ENCODE measurements at places on chromosomes 3 and 15.

DNA sequence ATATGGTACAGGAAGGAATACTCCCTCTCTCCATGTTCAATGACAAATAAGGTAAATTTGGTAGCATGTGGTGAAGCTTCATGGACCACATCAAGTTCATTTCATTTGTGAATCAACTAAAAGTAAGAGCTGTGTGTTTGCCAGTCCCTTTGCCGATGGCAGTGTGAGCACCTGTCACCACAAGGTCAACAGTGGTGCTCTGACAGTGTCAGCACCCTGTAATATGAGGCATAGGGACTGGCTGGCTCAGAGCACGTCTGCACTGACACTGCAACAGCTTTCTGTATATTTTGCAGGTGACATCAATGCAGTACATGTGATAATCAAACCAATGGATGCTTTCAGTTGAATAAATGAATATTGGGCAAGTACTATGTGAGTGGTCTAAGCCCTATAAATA is 852.4 kb downstream of the TUSC7 start:
- peak; percentile 42 for DNase-seq

DNA sequence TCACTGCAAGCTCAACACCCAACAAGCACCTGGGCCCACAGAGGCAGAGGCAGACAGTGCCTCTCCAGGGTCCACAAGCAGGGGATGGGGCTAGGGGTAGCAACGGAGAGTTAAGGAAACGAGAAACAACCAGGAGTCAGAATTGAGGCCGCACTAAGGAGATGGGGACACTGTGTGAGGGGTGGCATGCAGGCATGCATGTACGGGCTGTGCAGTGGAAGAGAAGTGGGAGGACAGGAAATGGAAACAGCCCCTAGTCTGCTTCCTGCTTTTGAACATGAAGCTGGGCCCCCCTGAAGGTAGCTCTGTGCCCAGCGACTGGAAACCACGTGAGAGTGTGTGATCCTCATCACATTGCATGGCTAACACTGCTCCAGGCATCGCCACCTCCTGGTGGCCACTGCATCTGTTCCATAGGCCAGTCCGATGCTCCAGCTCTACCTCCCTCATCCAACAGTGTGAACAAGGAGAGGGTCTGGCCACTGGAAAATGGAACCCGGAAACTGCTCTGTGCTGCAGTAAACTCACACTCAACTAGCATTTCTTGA is 44.0 kb downstream of the XXYLT1 start:
- DNase-seq, result no peak

GRCh38 chr3:194993896-194994295 is 277.1 kb downstream of the XXYLT1 start:
- DNase-seq, result no peak

- DNase-seq, result peak; percentile 1
Measured at GRCh38 chr3:42369304-42369703, 41.1 kb downstream of the LYZL4 start.

DNA sequence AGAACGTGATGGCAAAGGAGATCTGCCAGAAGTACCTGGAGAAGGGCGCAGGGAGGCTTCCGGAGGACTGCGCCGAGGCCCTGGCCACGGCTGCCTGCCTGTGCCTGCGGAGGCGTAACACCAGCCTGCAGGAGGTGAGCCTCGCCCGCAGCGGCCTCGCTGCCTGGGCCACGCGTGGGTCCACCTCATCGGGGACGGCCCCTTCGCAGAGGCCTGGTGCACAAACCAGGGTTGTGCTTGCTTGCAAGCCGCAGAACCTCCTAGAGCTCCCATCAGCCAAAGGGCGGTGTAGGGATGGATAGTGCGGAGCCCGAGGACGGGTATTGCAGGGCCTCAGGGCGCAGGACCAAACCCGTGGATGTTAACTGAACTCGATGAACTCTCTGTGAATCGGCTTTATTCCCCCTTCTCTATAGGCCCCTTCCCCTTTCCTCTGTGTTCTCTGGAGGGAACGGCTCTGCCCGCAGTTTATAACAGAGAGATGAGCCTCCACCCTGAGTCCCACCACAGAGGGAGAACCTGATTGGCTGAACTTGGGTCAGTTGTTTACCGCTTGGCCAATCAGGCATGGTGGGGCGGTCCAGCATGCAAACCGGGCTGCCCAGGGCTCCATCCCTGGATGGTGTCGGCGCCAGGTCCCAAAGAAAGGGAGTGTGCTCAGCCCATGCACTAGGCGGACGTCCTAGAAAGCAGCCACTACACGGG is 13.6 kb upstream of the TATDN2 start:
- DNase-seq, result no peak

- no peak for DNase-seq
Measured at GRCh38 chr3:49415931-49416601, 3.8 kb downstream of the TCTA start.

- DNase-seq, result no peak
Measured at GRCh38 chr3:186248850-186249249, 113.2 kb downstream of the DGKG start.

- no peak for DNase-seq
Measured at GRCh38 chr15:83458381-83458780, 11.2 kb downstream of the SH3GL3 start.

DNA sequence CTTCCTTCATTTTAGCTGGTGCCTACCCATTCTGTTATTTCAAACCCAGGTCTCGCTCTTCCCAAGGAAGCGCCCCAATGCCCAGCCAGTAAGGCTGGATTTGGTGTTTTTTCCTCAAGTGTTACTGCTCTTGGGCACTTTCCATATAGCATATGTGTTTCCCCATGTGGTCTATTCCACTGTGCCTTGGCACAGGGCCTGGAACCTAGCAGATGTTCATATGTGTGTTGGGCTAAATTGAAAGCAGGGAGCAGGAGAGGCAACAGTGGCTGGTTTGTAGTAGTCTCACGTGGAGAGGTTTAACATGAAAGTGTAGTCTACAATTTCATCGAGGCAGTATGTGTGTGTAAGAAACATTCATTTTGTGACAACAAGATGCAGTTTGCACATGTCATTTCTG is 48.2 kb upstream of the TEX264 start:
- DNase-seq, result no peak

- DNase-seq, result no peak
Measured at GRCh38 chr3:183161552-183162336, 790 bp downstream of the LAMP3 start.

GRCh38 chr15:40369971-40370370 is 12.0 kb downstream of the DISP2 start:
- no peak for DNase-seq

DNA sequence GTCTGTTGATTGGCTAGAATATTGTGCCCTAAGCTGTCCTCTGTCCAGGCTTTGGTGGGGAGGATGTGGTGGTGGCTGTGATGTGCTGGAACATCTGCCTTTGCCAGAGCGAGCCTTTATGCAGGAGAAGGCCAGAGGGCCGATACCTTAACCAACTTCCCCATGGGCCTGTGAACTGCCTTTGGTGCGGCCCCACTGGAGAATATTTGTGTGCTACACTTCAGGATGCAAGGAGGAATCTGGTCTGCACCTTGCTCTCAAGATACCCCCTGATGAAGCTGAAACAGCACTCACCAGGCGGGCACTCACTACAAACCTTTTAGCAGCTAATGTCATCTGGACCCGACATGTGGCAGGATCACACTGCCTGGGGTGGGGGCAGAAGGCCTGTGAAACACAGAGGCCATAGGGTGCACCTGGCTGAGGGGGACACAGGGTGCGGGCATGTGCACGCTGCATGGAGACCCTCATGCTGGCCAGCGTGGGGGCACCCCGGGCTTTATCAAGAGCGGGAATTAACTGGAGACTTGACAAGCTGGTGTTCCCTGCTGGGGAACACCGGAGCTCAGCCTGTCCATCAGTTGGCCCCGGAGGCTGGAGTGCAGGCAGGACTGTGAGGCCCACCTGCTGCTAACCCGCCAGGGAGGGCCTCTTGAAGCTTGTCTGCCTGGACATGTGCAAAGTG is 16.4 kb downstream of the PRR23E start:
- DNase-seq, result peak; percentile 25

- DNase-seq, result no peak
Measured at GRCh38 chr15:74262625-74263024, 26.5 kb downstream of the CCDC33 start.

DNA sequence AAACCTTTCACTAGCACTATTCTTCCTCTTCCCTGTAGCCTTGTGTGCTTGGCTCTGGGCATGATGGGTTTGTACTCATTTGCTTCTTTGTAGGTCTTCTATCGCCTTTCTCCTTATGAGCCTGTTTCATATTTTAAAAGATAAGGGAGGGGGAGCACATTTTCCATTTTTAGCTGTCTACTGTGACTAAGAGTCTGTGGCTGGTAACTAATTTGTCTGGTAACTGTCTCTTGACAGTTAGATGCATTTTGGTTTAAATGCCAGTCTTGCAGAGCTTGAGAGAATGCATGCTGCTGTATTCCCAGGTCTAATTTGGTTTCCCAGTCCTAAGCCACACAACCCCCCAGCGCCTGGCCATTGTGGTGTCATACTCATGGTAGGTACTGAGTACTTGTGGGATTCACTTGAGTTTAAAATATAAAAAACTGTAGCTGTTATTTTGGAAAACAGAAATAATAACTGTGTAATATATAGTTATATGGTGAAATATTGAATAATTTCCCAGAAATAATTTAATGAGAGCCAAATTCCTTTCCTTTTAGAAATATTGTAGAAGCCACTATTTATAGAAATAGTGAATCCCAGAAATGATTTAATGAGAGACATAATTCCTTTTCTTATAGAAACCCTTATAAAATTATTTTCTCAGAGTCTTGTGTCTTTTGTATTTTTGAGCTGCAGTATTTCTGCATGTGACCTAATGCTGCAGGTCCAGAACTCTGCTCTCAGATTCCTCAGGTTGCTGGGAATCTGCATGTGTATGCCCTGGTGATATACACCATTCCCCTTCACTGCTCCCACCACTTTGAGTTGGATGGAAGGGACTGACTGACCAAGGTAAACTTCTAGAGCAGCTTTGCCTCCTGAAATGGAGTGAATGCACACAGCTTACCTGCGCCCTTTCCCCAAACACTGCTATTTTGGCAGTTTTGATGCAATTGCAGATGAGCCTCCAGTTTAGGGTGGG is 13.9 kb upstream of the GPR171 start:
- DNase-seq, result no peak

DNA sequence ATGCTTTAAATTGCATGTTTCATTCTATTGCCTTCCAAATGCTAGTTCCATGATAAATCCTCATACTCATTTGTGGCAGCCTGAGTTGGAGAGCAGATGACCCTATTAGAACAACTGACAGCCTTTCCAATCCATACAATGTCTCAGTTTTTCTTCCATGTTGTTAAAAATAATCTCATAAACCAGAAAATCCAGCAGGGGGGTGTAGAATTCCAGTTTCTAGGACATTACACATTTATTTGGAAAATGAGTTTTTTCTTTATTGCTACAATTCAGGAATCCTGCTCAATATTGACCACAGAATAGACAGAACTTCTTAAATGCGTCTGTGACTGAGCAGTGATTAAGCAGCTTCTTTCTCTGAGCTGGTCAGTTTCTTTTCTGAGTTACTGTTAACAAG is 174.2 kb upstream of the ATP10A start:
- no peak for DNase-seq

GRCh38 chr3:194811118-194811517 is 125.4 kb downstream of the FAM43A start:
- DNase-seq, result no peak

DNA sequence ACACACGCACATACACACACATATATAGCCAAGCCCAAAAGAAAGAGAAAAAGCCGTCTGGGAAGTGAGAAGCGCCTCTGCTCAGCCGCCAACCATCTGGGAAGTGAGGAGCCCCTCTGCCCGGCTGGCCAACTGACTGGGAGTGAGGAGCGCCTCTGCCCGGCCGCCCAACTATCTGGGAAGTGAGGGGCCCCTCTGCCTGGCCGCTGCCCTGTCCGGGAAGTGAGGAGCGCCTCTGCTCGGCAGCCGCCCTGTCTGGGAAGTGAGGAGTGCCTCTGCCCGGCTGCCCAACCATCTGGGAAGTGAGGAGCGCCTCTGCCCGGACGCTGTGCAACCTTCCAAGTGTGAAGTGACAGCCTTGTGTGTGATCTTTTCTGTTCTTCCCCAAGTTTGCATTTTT is 49.2 kb downstream of the FHIT start:
- DNase-seq, result no peak

DNA sequence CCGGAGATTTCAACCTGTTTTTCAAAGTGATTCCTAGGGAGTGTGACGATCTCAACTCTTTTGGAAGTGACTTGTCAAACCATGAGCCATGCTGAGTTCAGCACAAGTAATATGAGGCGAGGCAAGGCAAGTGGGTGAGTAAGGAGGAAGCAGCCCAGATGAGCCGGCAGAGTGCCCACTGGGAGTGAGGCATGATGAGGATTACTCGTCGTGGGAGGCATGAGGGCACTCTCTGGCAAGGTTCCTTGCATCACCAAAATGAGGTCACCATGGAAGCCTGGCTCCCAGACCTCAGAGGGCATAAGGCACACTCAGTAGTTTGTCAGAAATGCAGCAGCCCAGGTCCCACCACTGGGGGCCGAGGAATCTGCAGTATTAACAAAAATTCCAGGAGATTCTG is 636.1 kb downstream of the MAGI1 start:
- DNase-seq, result no peak

- no peak for DNase-seq
Measured at GRCh38 chr3:127445581-127446343, 144.8 kb downstream of the TPRA1 start.

- DNase-seq, result no peak
Measured at GRCh38 chr15:70049701-70050301, 47.9 kb downstream of the TLE3 start.

- DNase-seq, result no peak
Measured at GRCh38 chr3:78613421-78613879, 1154.3 kb downstream of the ROBO1 start.

GRCh38 chr3:124582621-124583395 is 147.4 kb upstream of the UMPS start:
- no peak for DNase-seq

GRCh38 chr3:123884203-123884831 is at the start of gene MYLK:
Gene MYLK, minus strand, starts transcription at chr3:123884332. Its CDS starts 90,491 bp downstream, at chr3:123793841.
- peak; percentile 85 for DNase-seq

- DNase-seq, result no peak
Measured at GRCh38 chr3:14370720-14371572, 31.5 kb upstream of the SLC6A6 start.

DNA sequence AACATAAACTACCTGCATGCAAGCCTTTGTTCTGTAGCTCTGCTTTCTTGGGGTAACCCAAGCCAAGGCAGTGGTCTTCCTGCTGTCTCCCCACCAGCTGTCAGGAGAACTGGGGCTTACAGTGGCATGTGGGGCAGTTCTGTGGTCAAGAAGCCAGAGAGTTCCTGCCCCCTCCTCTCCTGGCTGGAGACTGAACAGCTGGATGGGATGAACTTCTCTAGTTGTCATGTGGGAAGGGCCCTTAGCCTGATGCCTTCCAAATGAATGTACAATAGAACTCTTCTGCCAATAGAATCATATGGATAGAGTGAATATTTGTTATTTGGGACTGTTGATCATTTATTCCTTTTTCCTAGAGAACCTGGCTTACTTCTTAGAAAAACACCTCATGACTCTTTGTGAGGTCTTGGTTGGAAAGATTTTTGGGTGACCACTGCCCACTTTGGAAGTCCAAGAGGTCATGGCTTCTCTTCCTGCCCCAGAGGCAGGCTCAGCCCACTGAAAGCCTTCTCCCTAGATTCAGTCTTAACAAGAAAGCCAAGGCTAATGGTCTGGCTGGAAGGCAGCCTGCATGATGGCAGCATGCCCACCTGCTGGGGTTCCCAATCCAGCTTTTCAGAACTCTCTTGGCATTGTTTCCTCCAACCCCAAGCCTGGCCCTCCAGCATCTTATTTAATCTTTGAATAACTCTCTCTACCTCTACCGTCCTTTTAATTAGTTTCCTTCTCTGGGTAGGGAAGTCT is 462.9 kb upstream of the PROK2 start:
- no peak for DNase-seq

All from NCI-H510A (cell line).